GM10248 (cell line): ENCODE measurements at places on chromosomes 1 and 21.

- no peak for DNase-seq
Observed at GRCh38 chr1:192104852-192105251, 53.4 kb upstream of the RGS18 start.

DNA sequence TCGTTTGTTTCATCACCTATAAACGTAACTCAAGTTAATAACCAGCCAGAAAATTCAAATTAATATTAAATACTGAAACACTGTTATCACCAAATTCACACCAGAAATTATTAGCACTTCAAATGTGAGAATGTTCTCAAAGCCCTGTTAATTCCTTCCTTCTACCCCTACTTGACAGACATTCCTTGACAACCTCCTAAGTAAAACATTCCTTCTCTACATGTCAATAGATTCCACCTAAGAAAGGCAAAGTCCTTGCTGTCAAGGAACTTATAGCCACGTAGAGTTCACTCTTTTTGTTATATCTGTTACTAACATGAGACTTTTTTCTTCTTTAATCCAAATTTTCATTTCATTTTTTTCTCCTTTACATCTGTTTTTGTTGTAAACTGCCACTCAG is 441.5 kb downstream of the SMYD3 start:
- no peak for DNase-seq

- DNase-seq, result no peak
Observed at GRCh38 chr21:14889080-14889810, 175.6 kb downstream of the NRIP1 start.

- no peak for DNase-seq
Observed at GRCh38 chr1:221430152-221430960, 311.5 kb downstream of the DUSP10 start.

DNA sequence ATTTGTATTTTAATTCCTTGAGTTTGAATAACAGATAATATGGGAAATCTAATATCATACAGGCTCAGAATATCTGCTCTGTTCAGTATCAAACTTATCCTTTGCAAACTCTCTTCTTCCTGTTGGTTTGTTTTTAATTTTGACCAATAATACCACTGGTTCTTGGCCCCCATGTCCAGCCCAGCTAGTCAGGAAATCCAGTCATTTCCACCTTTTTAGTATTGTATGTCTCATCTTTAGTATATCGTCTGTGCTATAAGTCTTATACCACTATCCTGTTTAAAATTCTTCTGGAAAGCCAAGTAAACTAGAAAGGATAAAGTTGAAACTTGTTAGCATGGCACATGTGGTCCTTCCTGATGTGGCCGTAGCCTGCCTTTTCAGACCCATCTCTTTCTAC is 10.7 kb downstream of the SCCPDH start:
- DNase-seq, result no peak

DNA sequence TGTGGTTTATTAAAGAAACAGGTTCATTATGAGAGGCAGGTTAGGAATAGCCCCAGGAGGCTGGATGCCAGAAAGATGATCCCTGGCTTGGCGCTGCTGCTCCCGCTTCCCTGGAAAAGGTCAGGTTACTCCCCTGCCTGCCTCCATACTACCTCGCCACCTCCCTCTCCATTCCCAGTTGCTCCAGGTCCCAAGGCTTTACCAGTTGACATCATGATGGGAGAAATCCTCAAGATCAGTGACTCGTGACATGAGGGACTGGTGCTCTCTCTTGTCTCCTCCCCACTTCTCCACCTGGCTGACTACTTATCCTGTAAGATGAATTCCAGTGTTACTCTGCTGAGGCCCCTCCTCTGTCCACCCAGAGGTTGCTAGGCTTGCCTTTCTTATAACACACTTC is 19.7 kb downstream of the VASH2 start:
- no peak for DNase-seq

GRCh38 chr1:228343191-228343661 is 63.4 kb downstream of the TRIM11 start:
- DNase-seq, result no peak

DNA sequence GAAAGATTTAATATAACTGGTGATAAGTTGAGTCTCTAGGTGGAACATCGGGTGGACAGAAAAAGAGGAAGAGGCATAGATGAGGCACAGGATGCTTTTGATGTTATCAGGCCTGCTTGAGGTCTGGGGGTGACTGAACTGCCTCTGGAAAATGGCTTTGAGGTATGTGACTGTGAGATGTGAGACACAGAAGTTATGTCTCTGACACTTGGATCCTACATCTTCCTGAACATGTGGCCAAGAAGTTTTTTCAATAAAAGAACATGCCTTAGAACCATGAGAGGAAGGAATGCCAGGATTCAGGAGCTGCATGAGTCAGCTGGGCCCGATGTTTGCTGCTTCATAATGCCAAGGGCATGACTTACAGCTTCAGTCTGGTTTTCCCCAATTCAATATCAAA is 11.5 kb upstream of the AIM2 start:
- DNase-seq, result no peak

DNA sequence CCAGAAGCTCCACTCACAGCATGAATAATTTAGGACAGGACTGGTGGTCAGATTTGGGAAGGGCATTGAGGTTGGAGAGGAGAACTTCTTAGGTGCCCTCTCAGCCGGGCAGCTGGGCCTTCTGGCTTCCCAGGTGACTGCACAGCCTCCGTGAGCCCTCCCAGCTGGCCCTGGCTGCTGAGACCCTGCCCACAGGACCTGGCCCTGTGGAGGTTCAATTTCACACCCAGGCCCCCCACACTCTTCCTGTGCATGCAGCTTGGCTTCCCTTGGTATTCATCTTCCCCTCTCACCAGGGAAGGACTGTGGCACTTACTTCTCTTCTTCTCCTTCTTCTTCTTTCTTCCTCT is 50.6 kb downstream of the NDUFS5 start:
- peak; percentile 6 for DNase-seq
